ENCODE measurements at places on chromosomes 5 and 9.

DNA sequence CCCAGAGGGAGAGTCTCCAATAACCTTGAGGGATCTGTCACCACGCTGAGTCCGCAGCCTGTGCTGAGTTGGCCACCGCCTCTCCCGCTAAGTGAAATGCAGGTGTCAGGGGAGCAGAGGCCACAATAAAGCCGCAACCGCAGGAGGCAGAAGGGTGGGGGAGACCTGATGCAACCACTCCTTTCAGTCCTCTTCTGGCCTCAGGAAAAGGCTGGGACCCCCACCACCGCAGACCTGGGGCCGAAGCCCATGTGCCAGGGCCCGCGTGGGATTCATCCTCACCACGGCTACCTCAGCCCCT, 576 bp downstream of the MAP1B start:
- DNase-seq: peak; percentile 13
- H3K27ac ChIP-seq: no peak overlapping the region
- H3K4me3 ChIP-seq: peak overlapping the region; percentile 75
- H3K27me3 ChIP-seq: peaks cover 50% of the 10 kb centered on the region
- H3K4me1 ChIP-seq: peaks cover 23% of the 10 kb centered on the region
- no peaks in the 10 kb centered on the region for H3K36me3 ChIP-seq

GRCh38 chr5:107997338-107997980, 326.7 kb upstream of the EFNA5 start:
- H3K4me1 ChIP-seq: no peaks in the 10 kb centered on the region
- DNase-seq: no peak
- H3K36me3 ChIP-seq: peaks cover 8% of the 10 kb centered on the region
- no peak overlapping the region for H3K27ac ChIP-seq

GRCh38 chr9:129104051-129104450, 6.5 kb downstream of the CRAT start:
- H3K27ac ChIP-seq: no peak overlapping the region
- no peak for DNase-seq
- no peak overlapping the region for H3K4me3 ChIP-seq
- H3K27me3 ChIP-seq: no peaks in the 10 kb centered on the region

- no peaks in the 10 kb centered on the region for H3K27me3 ChIP-seq
- peaks cover 2% of the 10 kb centered on the region for H3K4me1 ChIP-seq
- DNase-seq: no peak
- H3K4me3 ChIP-seq: no peak overlapping the region
- H3K36me3 ChIP-seq: no peaks in the 10 kb centered on the region
- no peak overlapping the region for H3K27ac ChIP-seq
These were observed 315.3 kb upstream of the CD180 start for GRCh38 chr5:67511911-67512310.

DNA sequence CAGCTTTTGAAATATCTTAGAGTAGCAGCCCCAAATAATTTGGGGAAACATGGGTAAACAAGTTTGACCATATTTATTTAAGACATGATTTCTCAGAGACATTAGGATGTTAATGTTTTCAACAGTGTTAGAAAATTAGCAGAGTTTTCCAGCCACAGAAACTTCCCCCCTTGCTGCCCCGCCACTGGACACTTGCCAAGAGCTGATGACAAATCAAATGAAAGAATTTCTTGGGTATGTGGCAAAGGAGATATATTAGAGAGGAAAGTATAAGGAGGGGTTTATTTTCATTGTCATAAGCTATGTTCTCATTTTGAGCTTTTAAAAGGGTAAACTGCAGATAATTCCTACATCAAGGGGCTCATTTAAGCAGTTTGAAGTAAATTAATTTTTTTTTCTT, 15.9 kb downstream of the GABRA1 start:
- H3K36me3 ChIP-seq: no peaks in the 10 kb centered on the region
- H3K4me1 ChIP-seq: no peaks in the 10 kb centered on the region
- H3K4me3 ChIP-seq: no peak overlapping the region
- H3K27ac ChIP-seq: no peak overlapping the region

Measured in stimulated activated naive B cell treated with anti-CD40 and anti-IgM and Interleukin-4, amounts not matched to agents 10 μg/mL and 1 μg/mL and 100 μg/mL, for 72 hours (primary cell).